Activated T-cell treated with anti-CD3 and anti-CD28 coated beads, Interleukin-2, amount 50 U/mL, for 72 hours (primary cell): ENCODE measurements at places on chromosomes 1 and 21.

DNA sequence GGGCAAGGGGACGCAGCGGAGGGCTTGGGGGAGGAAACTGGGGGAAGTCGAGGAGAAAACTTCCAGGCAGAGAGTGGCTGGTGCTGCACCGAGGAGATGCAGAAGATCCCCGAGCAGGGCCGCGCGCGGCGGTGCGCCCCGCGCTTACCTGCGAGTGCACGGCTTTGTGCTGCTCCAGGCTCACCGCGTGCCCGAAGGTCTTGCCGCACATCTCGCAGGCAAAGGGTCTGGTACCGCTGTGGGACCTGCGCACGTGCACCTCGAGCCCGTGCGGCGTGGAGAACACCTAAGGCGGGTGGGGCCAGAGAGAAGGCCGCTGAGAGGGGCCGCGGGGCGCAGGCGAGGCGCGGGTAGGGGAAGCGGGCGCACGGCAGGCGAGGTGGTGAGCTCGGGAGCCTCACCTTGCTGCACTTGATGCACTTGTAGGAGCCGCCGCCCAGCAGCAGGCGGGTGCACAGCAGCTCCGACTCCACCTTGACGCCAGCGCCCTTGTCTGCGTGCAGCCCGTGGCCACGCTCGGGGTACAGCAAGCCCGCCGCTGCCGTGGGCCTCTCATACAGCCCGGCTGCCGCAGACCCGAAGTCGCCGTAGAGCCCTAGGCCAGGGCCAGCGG, 6.4 kb downstream of the GFI1 start:
- DNase-seq: no peak
- H3K4me1 ChIP-seq: peaks cover 60% of the 10 kb centered on the region
- peaks cover 31% of the 10 kb centered on the region for H3K36me3 ChIP-seq
- H3K27me3 ChIP-seq: no peaks in the 10 kb centered on the region
- H3K4me3 ChIP-seq: peak overlapping the region; percentile 86

DNA sequence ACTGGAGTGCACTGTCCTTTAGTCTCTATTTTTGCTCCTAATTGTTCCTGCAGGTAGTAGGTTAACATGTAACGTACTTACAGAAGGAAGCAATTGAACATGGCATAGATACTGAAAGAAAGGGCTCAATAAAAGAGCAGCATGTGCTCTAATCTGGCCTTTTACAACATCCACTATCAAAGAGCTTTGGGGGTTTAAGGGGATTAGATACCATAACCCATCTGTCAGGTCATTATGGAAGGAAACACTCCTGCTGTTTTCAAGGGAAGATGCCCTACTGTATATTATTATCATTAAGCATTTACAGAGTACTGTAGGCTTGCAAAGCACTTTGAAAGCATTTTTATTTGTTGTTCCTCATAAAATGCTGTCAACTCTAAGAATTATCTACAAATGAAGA, 152.8 kb downstream of the TTLL7 start:
- no peak overlapping the region for H3K4me3 ChIP-seq
- no peaks in the 10 kb centered on the region for H3K27me3 ChIP-seq

GRCh38 chr1:162191396-162192305, 122.2 kb downstream of the NOS1AP start:
- DNase-seq: no peak
- H3K4me3 ChIP-seq: no peak overlapping the region
- no peaks in the 10 kb centered on the region for H3K36me3 ChIP-seq
- H3K4me1 ChIP-seq: no peaks in the 10 kb centered on the region
- H3K27ac ChIP-seq: no peak overlapping the region

GRCh38 chr1:47521034-47521881, 83.4 kb downstream of the FOXD2 start:
- no peaks in the 10 kb centered on the region for H3K36me3 ChIP-seq
- no peak overlapping the region for H3K4me3 ChIP-seq
- no peak overlapping the region for H3K27ac ChIP-seq
- DNase-seq: no peak
- peaks cover 58% of the 10 kb centered on the region for H3K27me3 ChIP-seq
- H3K4me1 ChIP-seq: no peaks in the 10 kb centered on the region

DNA sequence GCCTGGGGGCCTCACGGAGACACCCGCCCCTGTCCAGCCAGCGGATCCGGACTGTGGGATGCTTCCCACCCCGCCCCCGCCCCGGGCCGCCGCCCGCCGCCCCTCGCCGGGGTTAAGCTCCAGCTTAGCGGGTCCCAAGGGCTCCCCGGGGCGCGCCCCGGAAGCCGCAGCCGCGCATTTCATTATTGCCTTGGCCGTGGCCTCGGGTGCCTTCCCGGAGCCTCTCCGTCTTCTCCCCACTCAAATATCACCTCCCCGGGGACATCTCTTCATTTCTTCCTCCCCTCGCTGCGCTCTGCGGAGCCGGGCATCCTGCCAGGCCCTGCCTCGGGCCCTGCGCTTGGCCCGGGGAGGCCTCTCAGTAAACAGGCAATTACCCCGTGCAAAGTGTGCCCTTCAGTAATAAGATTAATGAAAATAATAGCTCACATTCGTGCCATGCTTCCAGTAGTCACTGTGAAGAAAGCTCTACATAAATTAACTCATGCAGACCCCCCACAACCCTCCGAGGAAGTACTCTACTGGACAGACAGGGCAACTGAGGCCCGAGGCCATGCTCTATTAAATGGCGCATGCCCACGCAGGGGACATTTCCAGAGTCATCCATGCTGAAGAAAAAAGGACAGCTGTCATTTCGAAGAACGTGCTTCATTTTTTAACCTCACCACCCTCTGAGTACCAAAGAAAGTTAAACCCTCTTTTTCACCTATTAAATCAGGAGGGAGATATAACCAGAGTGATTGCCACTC, 49.9 kb upstream of the LAPTM5 start:
- H3K27me3 ChIP-seq: peaks cover 62% of the 10 kb centered on the region
- no peaks in the 10 kb centered on the region for H3K4me1 ChIP-seq
- no peak overlapping the region for H3K27ac ChIP-seq
- H3K36me3 ChIP-seq: no peaks in the 10 kb centered on the region
- H3K4me3 ChIP-seq: no peak overlapping the region

DNA sequence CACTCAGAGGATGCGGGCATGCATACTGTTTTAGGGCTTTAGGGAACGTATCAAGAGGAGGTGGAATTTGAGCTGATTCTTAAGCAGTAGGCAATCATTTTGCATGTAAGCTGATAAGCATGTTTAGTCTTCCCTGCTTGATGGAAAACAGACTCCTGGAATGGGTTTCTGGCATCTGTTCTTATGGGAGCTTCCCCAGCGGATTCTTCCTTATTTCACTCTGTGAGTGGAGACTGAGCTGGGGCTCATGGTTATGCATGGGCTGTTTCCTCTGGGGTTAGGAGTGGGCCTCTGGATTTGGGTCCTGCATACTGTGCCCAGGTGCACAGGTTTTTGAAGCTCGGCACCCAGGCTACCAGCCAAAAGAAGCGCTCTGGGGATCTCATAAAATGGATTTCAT, 93.4 kb downstream of the DIRAS3 start:
- H3K4me1 ChIP-seq: no peaks in the 10 kb centered on the region
- DNase-seq: no peak
- H3K27me3 ChIP-seq: peaks cover 7% of the 10 kb centered on the region
- no peak overlapping the region for H3K27ac ChIP-seq
- H3K4me3 ChIP-seq: no peak overlapping the region

- H3K4me1 ChIP-seq: peaks cover 7% of the 10 kb centered on the region
- H3K27ac ChIP-seq: no peak overlapping the region
- peaks cover 10% of the 10 kb centered on the region for H3K36me3 ChIP-seq
- DNase-seq: no peak
- H3K27me3 ChIP-seq: no peaks in the 10 kb centered on the region
Observed at GRCh38 chr21:33339918-33340317, 15.1 kb downstream of the IFNAR1 start.

DNA sequence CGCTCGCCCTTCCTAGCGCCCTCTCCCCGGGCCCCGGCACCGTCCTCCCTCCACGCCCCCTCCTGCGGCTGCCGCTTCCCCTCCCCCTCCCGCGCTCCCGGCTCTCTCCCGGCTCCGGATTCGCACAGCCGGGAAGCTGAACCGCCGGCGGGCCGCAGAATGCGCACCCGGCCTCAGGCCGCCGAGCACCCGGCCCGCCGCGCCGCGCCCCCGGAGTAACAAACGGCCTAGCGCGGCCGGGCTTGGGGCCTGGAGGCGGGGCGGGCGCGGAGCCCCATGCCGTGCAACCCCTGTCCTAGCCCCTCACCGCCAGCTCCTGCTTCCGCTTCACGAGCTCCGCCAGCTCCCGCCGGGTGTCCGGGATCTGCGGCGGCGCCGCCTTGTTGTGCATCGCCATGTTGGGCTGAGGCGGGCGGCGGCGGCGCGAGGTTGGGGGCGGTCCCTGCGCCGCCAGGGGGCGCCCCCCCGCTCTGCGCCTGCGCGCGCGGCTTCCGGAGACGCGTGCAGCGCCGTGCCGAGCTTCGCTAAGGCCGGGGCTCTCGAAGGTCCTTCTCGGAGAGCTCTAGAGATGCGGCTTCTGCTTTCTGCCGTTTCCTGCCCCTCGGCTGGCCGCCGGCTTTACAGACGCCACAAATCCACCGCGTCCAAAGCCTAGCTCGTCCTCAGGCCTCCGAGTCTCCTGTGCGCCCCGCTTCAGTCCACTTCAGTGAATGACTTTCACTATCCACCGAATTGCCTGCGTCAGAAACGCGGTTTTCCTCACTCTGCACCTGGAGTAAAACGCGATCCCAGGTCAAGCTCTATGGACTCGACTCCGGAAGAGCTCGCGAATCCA, at the start of gene MEAF6:
Gene MEAF6, minus strand, starts transcription at position 417 of the 835 bp plus-strand sequence. Its CDS starts 20 bp downstream, at position 397.
- peak within 1 kb of the TSS; percentile 96 for H3K27ac ChIP-seq
- H3K4me1 ChIP-seq: peaks cover 52% of the 10 kb centered on the region
- H3K27me3 ChIP-seq: no peaks in the 10 kb centered on the region
- DNase-seq: peak; percentile 87

DNA sequence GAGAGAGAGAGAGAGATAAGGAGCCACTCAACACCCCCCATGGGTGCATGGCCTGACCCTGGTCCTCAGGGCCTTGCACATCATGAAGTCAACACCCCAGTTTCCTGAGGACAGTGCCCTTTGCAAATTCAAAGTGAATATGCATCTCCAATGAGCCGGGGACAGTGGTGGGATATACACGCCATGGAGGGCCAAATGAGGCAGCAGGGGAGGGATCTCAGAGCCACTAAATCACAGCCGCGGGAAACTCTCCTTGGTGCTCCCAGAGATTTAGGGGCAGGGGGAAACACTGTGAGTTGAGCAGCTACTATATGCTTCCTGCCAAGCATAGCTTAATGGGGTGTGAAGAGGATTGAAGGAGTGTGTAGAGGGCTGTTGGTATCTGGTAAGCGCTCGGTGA, 35.5 kb downstream of the MATN1 start:
- H3K4me3 ChIP-seq: no peak overlapping the region
- no peaks in the 10 kb centered on the region for H3K36me3 ChIP-seq
- no peak for DNase-seq
- H3K27me3 ChIP-seq: peaks cover 33% of the 10 kb centered on the region

- peak overlapping the region; percentile 87 for H3K4me3 ChIP-seq
- peak; percentile 3 for DNase-seq
- peak overlapping the region; percentile 91 for H3K27ac ChIP-seq
- peaks cover 4% of the 10 kb centered on the region for H3K36me3 ChIP-seq
- H3K27me3 ChIP-seq: no peaks in the 10 kb centered on the region
- peaks cover 50% of the 10 kb centered on the region for H3K4me1 ChIP-seq
Observed at GRCh38 chr21:37071561-37072273, 1.2 kb downstream of the PIGP start.

DNA sequence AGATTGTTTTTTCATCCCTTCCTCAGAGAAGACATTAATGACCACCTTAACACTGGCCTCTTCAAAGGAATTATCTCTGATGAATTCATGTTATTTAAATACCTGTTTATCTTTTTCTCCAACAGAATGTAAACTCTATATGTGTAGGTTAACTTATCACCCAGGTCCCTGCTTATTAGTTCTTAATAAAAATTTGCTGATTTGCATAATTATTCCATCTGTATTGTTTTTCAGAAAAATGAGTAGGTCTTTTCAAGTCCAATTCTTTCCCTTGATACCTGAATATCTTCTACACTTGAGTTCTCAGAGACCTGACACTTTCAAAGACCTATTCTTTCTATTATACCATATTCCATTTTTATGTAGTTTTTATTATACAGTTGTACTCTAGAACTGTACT, 886.7 kb upstream of the TMPRSS15 start:
- no peak for DNase-seq
- no peaks in the 10 kb centered on the region for H3K4me1 ChIP-seq
- peaks cover 1% of the 10 kb centered on the region for H3K36me3 ChIP-seq
- H3K27ac ChIP-seq: no peak overlapping the region
- no peaks in the 10 kb centered on the region for H3K27me3 ChIP-seq
